ENCODE measurements at places on chromosomes 4 and X.

DNA sequence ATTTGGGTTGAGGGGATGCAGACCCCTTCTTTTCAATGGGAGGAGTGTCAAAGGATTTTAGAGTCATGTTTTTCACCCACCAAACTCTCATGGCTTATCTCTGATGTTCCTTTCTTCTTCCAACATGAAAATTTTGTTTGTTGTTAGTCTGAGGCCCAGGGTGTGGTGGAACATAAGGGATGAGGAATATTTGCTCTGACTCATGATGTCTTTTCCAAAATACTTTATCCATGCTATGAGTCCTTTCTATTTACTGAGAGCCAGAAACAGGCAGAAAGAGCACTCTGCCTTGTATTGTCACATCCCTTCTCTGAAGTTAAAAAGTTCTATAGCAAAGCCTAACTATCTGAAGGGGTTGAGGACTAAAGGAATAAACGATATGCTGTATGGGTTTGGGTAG is 61.6 kb upstream of the GYPA start:
- DNase-seq: no peak

DNA sequence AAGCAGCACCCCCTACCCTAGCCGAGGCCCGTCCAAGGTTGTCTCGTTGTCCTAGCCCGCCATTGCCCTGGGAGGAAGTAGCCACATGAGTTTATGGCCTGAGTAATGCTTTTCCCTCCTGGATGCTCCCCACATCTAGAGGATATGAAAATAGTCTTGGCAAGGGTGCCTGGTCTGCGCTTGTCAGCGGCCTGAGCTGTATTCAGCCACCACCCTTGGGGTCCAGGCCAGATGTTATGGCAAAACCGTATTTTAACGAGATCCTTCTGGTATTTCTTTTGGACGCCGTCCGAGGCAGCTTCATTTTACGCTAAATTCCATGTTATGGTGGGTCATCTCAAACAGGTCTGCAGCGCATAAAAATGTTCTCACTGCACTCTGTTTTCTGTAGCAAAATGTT is 89.3 kb downstream of the GPR143 start:
- DNase-seq: no peak

DNA sequence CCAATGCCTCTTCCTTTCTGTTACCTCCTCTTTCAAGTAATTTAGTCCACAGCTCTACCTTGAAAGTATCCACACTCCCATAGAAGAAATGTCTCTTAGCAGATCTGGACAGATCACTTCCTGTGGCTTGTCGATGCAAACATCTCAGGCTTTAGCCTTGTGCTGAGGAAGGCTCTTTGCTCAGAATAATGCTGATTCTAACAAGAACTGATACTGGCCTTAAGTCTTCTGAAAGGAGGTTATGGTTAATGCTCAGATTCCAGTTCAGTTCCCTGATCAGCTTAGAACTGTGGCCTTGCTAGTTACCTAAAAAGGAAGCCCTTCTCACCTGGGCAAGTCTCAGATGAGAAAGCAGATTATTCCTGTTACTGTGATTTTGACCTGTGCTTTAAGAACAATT is 230.1 kb upstream of the FAT4 start:
- DNase-seq: no peak

- DNase-seq: no peak
Observed at GRCh38 chr4:3863841-3864741, 97.9 kb downstream of the ADRA2C start.

DNA sequence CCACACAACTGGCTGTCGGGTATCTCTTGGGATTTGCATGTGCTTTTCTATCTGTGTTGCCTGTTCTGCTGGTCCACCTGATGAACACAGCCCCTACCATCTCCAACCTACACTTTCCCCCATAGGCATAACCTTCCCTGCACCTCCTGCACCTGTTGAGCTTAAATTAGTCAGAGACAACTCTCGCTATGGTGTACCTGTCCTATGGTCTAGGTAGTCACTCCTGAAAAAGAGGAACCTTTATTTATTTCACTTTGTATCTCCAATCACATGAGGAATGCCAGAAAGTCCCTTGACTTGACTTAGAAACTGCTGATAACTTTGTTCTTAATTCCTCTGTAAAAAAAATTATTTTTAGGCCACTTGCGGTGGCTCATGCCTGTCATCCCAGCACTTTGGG is 338.1 kb downstream of the DHRSX start:
- DNase-seq: no peak

DNA sequence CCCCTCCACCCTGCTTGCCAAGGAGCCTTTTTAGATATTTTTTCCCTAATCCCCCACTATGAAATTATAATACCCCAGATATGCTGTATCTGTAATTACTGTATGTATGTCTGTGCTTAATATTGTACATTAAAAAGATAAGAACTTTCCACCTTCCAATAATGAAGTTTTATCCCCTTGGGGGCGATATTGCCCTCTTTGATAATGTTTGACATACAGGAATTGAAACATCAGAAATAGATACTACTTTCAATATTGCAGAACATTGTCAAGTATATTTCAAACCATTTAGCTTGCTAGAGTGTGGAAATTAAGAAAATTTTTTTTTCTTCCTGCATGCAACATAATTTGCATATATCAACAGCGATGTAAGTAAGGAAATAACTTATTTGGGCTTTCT is 58.9 kb downstream of the NAF1 start:
- peak; percentile 41 for DNase-seq

- DNase-seq: peak; percentile 67
Observed at GRCh38 chr4:20305976-20306375, 54.3 kb downstream of the SLIT2 start.

GRCh38 chr4:104129243-104129642 is 365.5 kb downstream of the CXXC4 start:
- DNase-seq: no peak

- no peak for DNase-seq
Observed at GRCh38 chr4:48102303-48102702, 31.7 kb downstream of the TXK start.

DNA sequence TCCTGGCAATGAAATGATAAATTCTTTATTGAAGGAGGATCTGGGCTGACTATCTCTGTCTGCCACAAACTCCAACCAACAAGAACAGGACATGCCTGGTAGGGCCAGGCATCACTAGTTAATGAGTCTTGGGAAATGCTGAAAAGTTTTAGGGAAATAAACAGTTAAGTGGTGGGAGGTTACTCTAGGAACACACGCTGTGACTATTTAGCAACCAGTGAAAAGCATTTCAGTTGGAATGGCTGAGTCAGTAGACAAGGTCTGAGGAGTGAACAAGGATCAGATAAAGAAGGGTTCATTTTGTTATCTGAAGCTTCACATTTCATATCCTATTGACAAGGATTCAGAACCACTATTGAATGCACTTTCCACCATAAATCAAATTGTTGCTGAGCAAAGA is 394.9 kb upstream of the BOD1L1 start:
- peak; percentile 68 for DNase-seq

- DNase-seq: peak; percentile 7
Observed at GRCh38 chr4:108114503-108114902, 54.2 kb downstream of the LEF1 start.

- DNase-seq: no peak
Observed at GRCh38 chr4:105193536-105193935, 46.9 kb downstream of the TET2 start.

GRCh38 chrX:47185241-47185640 is 8.4 kb upstream of the UBA1 start:
- no peak for DNase-seq

DNA sequence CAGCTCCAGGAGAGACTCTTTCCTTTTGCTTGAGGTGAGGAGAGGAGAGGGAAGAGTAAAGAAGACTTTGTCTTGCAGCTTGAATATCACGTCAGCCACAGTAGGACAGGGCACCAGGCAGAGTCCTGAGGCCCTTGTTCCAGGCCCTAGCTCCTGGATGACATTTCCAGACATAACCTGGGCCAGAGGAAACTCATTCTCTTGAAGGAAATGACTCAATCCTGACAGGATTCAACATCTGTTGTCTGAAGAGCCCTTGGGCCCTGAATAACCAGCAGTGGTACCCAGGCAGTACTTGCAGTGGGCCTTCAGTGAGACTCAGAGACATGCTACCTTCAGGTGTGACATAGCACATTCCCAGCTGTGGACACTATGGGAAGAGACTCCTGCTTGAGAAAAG is 62.8 kb downstream of the FGF16 start:
- DNase-seq: no peak

- no peak for DNase-seq
Observed at GRCh38 chrX:20454117-20454516, 187.4 kb upstream of the RPS6KA3 start.

- peak; percentile 98 for DNase-seq
Observed at GRCh38 chr4:152352622-152353116, 183.2 kb downstream of the FBXW7 start.

DNA sequence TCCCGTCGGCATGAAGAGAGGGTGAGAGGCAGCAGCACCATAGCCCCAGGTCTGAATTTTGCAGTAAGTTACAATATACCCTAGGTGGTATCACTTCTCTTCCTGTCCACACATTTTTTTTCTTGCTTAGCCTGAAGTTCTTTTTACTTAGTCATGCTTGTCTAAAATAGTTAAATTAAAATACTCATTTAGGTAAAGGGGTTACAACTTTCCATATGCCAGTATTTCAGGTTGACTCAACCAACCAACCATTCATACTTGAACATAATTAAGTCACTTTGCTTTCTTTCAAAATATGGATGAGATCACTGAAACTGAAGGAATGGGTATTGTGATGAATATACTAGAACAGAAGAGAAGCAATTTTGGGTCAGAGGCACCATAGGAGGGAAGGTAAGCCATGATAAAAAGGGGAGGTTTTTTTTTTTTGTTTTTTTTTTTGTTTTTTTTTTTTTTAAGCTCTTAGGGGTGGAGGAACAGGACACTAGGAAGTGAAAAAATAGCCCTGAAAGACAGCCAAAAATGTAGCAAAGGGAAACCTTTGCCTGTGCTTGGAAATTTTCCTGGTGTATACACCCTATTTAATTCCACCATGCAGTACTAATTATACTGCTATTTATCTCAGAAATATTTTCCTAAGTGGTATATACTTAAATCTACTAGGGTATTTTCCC is 41.8 kb downstream of the RPS6KA3 start:
- DNase-seq: peak; percentile 47

GRCh38 chr4:6761649-6762615 is 20.6 kb upstream of the KIAA0232 start:
- peak; percentile 14 for DNase-seq

- no peak for DNase-seq
Observed at GRCh38 chrX:69116077-69116476, 49.2 kb downstream of the PJA1 start.

- DNase-seq: no peak
Observed at GRCh38 chrX:9835585-9836210, 49.5 kb downstream of the SHROOM2 start.

DNA sequence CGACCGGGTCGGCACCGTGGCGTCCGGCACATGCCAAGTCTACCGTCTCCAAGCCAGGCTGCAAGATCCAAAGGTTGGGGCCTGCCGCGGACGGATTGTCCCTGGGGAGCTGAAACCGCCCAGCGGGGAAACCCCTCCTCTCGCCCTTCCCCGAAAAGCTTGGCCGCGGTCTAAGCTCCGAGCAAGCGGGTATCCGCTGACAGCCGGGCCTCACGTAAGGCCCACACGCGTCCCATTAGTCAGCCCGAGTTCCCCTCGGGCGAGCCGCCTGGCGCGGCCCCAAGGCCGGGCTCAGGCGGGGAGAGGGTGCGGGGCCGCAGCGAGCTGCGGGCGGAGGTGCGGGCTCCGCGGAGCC is 6.8 kb upstream of the BCOR start:
- peak; percentile 66 for DNase-seq

- no peak for DNase-seq
Observed at GRCh38 chr4:7773401-7774180, 166.1 kb downstream of the AFAP1 start.

DNA sequence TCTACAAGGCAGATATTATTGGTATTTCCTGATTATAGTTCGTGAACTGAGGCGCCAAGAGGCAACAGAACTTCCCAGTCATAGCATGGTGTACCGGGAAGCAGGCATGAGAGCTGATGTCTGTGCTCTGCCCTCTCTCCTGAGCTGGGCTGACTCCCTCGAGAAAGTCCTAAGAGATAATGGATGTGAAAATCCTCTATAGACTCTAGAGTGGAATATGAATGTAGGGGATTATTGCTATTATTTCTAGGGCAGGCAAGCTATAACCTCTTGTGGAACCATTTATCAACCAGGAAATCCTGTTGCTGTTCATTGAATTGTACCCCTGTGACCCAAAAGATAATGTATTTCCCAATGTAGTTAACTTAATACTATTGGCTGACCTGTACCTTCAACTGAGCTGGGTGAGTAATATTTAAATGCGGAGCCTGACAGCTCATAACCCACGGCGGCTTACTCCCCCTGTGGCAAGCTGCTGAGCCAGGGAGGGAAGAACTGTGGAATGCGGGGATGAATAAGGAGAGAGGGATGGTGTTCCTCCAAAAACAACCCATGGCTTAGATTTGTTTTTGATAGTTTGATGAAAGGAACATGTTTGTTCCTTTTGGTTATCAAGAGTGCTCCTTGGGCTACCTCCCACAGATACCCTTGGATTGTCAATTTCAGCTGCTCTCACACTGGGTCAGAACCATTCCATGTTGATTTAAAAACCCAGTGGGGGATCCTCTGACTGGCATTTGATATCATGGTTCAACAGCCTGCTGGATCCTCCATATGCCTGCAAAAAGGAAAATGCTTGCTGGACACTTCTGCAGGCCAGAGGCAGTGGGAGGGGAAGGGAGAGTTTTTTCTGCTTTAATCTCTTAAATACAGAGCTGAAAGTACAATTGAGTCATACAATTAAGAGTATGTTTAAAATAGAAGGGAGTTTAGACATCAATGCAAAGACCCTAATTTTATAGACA is 339.0 kb upstream of the BOD1L1 start:
- DNase-seq: peak; percentile 93

- no peak for DNase-seq
Observed at GRCh38 chrX:28969126-28969525, 381.9 kb downstream of the IL1RAPL1 start.

DNA sequence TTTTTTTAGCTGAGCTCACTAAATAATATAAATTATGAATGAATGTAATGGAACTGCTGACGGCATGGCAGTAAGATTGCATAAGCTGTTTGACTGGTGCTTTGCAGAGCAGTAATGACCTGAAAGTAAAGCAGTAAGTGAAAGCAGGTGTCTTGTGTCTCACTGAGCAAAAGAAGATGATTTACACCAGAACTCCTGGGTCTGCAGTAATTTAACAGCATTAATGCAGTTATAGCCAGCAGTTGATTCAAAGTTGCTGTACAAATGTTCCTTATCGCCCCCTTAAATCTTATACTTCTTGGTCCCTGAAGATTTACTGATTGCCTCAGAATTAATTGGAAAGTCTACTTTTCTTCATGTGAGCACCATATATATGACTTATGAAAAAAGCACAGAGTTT is 187.7 kb downstream of the DCTD start:
- DNase-seq: no peak

DNA sequence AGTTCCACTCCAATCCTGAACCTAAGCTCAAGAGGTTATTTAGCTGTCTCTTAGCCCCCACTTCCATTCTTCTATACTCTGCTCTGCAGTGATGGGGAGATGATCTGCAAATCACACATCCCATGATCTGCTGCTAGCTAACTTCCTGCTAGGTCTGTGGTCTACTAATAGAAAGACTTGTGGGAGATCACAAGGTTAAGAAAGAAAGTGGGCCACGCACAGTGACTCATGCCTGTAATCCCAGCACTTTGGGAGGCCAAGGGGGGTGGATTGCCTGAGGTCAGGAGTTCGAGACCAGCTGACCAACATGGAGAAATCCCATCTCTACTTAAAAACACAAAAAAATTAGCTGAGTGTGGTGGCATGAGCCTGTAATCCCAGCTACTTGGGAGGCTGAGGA is 471.1 kb upstream of the NWD2 start:
- DNase-seq: no peak
